ENCODE measurements at places on chromosomes 11 and 22.

DNA sequence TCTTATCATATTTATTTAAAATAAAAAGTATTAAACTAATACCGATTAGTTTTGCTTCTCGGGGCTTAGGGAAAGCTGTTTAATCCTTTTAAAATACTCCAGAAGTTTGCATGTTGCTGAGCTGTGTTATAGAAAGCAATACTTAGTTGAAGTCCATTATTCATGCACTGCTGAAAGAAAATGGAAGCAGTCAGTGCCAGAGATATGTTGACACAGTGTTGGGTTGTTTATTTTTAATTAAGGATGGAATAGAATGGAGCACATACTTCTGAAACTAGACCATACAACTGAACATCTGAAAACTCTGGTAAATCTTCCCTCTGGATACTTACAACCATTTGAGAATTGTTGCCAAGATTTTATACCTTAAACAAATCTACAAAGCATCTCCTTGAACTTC lies 282.7 kb upstream of the CCDC179 start:
- no peaks in the 10 kb centered on the region for H3K27me3 ChIP-seq
- H3K36me3 ChIP-seq: no peaks in the 10 kb centered on the region
- no peaks in the 10 kb centered on the region for H3K4me1 ChIP-seq
- H3K4me3 ChIP-seq: no peak overlapping the region

DNA sequence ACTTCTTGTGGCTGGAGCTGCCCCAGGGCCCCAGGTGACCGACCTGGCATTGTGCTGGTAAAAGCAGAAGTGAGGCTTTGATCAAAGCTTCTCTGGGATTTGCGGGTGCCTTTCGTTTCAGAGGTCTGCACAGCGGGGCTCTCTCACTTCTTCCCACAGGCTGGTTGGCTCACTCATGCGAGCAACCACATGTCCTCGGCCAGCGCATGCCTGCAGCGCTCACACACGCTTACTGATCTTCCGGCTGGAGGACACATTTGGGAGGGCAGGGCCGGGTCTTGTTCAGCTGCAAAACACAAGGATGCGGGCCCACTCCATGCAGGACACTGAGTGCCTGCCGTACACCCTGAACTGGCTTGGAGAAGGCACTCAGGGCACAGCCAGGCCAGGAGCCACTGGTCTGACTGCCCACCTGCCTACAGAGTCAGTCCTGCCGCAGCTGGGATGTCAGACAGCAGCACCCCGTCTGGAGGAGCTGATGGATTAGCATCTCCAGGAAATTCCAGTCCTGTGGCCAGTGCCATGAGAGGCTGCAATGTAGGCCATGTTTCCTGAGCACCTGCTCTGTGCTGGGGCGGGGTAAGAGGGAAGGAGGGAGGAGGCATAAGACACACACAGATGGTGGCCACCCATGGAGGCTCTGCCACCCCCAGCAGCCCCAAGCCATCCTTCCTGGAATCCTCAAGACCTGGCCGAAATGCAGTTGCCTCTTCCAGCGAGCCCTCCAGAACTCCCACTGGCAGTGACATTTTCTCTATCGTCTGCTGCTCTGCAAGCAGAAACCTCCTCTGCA lies 1383.2 kb downstream of the BRD1 start:
- H3K4me3 ChIP-seq: no peak overlapping the region
- no peak overlapping the region for H3K27ac ChIP-seq
- no peak for DNase-seq
- H3K27me3 ChIP-seq: no peaks in the 10 kb centered on the region
- peaks cover 6% of the 10 kb centered on the region for H3K36me3 ChIP-seq
- H3K4me1 ChIP-seq: no peaks in the 10 kb centered on the region

GRCh38 chr11:104061853-104062521 lies 25.5 kb downstream of the DDI1 start:
- no peaks in the 10 kb centered on the region for H3K4me1 ChIP-seq
- H3K27ac ChIP-seq: no peak overlapping the region
- H3K4me3 ChIP-seq: no peak overlapping the region
- no peaks in the 10 kb centered on the region for H3K36me3 ChIP-seq
- no peaks in the 10 kb centered on the region for H3K27me3 ChIP-seq
- DNase-seq: no peak

DNA sequence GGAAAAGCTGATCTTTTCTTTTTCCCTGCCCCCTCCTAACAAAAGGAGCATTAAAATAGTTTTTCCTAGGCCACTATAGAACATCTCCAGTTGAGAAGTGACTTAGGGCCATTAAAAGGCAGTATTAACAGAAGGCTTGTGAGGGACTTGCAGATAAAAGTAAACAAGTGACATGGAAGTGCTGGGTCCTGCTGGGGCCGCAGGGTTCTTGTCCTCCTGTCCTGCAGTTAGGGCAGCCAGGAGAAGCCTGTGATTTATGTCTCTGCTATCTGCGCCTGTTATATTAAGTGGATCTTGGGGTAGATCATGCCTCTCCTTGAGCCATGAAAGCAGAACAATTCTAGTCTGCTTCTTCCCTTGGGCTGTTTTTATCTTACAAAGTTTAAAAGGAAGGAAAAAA lies 271.4 kb upstream of the C11orf87 start:
- no peak overlapping the region for H3K27ac ChIP-seq
- no peaks in the 10 kb centered on the region for H3K36me3 ChIP-seq
- no peaks in the 10 kb centered on the region for H3K4me1 ChIP-seq
- no peak overlapping the region for H3K4me3 ChIP-seq
- no peaks in the 10 kb centered on the region for H3K27me3 ChIP-seq

- H3K36me3 ChIP-seq: no peaks in the 10 kb centered on the region
- no peak overlapping the region for H3K4me3 ChIP-seq
- no peak overlapping the region for H3K27ac ChIP-seq
- DNase-seq: no peak
- H3K4me1 ChIP-seq: no peaks in the 10 kb centered on the region
Measured at GRCh38 chr11:121236115-121237001, 56.2 kb upstream of the SC5D start.

DNA sequence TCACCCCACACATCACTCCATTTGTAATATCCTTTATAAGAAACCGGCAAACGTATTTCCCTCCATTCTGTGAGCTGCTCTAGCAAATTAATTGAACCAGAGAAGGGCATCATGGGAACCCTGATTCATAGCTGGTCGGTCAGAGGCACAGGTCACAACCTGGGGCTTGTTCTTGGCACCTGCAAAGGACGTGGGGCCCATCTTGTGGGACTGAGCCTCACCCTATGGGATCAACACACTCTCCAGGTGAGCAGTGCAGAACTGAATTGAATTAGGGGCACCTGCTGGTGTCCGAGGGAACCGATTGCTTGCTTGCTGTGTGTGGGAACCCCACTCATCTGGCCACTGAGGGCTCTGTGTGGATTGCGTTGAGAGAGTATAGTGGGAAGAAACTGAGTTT lies 145.3 kb downstream of the CTTN start:
- no peak overlapping the region for H3K4me3 ChIP-seq
- H3K36me3 ChIP-seq: peaks cover 13% of the 10 kb centered on the region
- no peak for DNase-seq
- H3K27me3 ChIP-seq: no peaks in the 10 kb centered on the region
- H3K27ac ChIP-seq: no peak overlapping the region
- no peaks in the 10 kb centered on the region for H3K4me1 ChIP-seq

- H3K27me3 ChIP-seq: no peaks in the 10 kb centered on the region
- H3K36me3 ChIP-seq: peaks cover 11% of the 10 kb centered on the region
- peaks cover 44% of the 10 kb centered on the region for H3K4me1 ChIP-seq
- DNase-seq: peak; percentile 66
- H3K27ac ChIP-seq: peak overlapping the region; percentile 98
Measured at GRCh38 chr11:18384157-18384641, 10.2 kb upstream of the LDHA start.

DNA sequence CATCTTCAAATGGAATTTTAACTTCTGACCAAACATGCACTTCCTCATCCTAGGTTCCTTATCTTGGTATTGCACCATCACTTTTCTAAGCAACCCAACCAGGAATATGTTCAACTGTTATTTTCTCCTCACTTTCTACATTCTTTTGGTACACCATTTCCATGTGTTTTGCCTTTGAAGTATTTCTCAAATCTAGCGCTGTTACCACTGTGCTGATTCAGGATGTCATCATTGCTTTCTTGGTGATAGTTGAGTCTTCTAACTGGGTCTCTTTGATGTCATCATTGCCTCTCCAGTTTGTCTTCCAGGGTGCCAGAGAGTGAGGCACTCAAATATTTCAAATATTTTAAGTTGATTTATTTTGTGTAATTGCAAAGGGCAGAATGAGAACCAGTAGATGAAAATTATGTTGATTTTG lies 47.5 kb downstream of the HORMAD2 start:
- H3K27ac ChIP-seq: no peak overlapping the region
- no peaks in the 10 kb centered on the region for H3K36me3 ChIP-seq
- no peak overlapping the region for H3K4me3 ChIP-seq

DNA sequence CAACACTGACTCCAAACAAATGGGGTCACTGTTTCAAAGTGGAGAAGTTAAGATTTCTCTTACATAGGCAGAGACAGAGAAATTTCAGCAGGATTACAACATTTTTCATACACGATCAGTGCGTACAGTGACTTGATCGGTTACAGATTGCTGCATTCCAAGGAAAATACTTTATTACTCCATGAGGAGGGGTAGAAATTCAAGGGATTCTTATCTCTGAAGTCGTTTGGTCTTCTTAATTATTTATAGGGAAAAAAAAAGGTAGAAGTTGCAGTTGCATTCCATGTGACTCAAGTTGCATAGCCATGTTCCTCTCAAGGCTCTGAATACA lies 10.7 kb upstream of the SMIM38 start:
- H3K36me3 ChIP-seq: no peaks in the 10 kb centered on the region
- H3K4me3 ChIP-seq: no peak overlapping the region
- H3K4me1 ChIP-seq: peaks cover 13% of the 10 kb centered on the region
- no peaks in the 10 kb centered on the region for H3K27me3 ChIP-seq

- no peak overlapping the region for H3K4me3 ChIP-seq
- H3K4me1 ChIP-seq: no peaks in the 10 kb centered on the region
- peaks cover 94% of the 10 kb centered on the region for H3K27me3 ChIP-seq
- no peaks in the 10 kb centered on the region for H3K36me3 ChIP-seq
Measured at GRCh38 chr11:134014511-134014910, 54.4 kb upstream of the JAM3 start.

DNA sequence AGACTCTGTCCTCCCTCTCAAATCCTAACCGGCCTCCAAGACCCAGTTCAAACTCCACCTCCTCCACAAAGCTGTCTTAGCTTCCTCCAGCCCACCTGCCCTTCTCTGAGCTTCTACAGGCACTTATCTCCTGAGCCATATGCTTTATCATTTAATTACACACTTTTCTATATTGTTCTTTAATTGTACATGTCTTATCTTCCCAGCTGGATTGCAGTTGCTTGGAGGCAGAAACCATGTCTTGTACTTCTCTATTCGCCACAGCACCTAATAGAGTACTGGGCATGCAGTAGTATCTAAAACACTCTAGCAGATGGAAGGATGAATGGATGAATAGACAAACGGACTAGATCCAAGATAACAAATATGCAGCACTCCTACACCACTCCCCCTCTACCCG lies 11.3 kb downstream of the TRIM29 start:
- H3K27ac ChIP-seq: no peak overlapping the region
- H3K36me3 ChIP-seq: peaks cover 5% of the 10 kb centered on the region
- H3K27me3 ChIP-seq: peaks cover 13% of the 10 kb centered on the region
- H3K4me3 ChIP-seq: no peak overlapping the region
- H3K4me1 ChIP-seq: peaks cover 41% of the 10 kb centered on the region
- DNase-seq: no peak

- peak; percentile 75 for DNase-seq
- H3K4me1 ChIP-seq: peaks cover 66% of the 10 kb centered on the region
- H3K4me3 ChIP-seq: peak overlapping the region; percentile 24
- H3K27ac ChIP-seq: peak overlapping the region; percentile 85
- peaks cover 38% of the 10 kb centered on the region for H3K36me3 ChIP-seq
Measured at GRCh38 chr22:45688600-45689080, 17.0 kb downstream of the ATXN10 start.

GRCh38 chr11:47469361-47470179 lies 20.6 kb upstream of the RAPSN start:
- no peak overlapping the region for H3K27ac ChIP-seq
- DNase-seq: no peak
- H3K36me3 ChIP-seq: peaks cover 69% of the 10 kb centered on the region
- H3K27me3 ChIP-seq: no peaks in the 10 kb centered on the region
- no peaks in the 10 kb centered on the region for H3K4me1 ChIP-seq

DNA sequence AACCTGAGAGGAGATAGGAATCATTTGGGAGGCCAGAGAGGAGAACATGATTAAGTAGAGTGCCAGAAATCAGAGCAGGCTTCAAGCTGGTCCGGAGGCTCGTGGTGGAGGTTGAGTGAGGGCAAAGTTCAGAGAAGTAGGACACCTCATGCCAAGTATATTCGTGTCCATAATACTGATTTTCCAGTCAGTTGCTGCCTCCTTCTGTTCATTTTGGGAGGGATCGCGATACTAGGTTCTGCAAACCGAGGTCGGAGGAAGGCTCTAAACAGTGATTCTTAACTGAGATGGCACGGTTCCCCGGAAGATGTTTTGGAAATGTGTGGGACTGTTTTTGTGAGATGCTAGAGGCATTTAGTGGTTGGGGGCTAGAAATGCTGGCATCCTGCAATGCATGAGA lies 13.6 kb upstream of the CD3E start:
- no peak overlapping the region for H3K27ac ChIP-seq
- DNase-seq: peak; percentile 50
- no peaks in the 10 kb centered on the region for H3K27me3 ChIP-seq
- peaks cover 34% of the 10 kb centered on the region for H3K4me1 ChIP-seq
- H3K36me3 ChIP-seq: no peaks in the 10 kb centered on the region

GRCh38 chr22:17888855-17889254 lies 114.6 kb upstream of the BID start:
- peaks cover 2% of the 10 kb centered on the region for H3K36me3 ChIP-seq
- H3K27me3 ChIP-seq: no peaks in the 10 kb centered on the region
- no peak for DNase-seq
- no peak overlapping the region for H3K27ac ChIP-seq
- no peak overlapping the region for H3K4me3 ChIP-seq

- DNase-seq: no peak
- peaks cover 11% of the 10 kb centered on the region for H3K27me3 ChIP-seq
- H3K4me3 ChIP-seq: no peak overlapping the region
- H3K4me1 ChIP-seq: no peaks in the 10 kb centered on the region
- H3K27ac ChIP-seq: no peak overlapping the region
- H3K36me3 ChIP-seq: no peaks in the 10 kb centered on the region
Measured at GRCh38 chr11:76839311-76839710, 21.4 kb upstream of the ACER3 start.

DNA sequence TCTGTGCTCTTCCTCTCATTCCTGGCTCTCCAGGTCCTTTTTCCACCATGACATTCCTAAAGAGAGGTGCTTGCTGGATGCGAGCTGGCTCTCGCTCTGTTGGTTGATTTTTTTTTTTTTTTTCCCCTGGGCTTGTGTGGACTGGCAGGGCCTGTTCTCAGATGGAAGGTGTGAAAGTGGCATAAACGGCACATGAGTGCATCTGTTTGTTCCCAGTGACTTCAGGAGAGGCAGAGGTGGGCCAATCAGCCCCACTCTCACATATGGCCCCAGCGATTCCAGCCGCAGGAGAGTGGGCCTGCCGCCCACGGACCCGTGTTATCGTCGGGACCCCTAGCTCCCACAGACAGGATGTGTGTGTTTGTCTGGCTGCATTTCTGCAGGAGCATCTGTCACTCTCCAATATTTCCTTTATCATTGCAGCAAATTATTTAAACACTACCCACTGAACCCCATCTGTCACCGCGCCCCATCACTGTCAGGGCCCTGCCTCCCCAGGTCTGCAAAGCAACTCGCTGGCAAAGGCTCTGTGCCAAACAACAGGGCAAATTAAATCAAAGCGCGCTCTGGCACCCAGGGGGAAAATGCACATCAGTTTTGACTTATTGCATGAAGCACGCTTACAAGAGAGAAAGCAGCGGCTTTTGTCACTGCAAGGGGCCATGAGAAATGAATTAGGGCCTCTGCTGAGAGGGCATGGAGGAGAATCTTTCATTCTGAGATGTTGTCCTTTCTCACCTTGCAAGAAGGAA lies 886.3 kb downstream of the NTM start:
- H3K4me1 ChIP-seq: no peaks in the 10 kb centered on the region
- H3K27ac ChIP-seq: no peak overlapping the region
- H3K27me3 ChIP-seq: no peaks in the 10 kb centered on the region
- H3K36me3 ChIP-seq: no peaks in the 10 kb centered on the region
- no peak overlapping the region for H3K4me3 ChIP-seq

Data from Calu3 (cell line).